Right hindlimb (tissue), 1 donor: ENCODE measurements at places on chromosomes 7 and 10.

- no peak for DNase-seq
These were observed 26.8 kb downstream of the FAM241B start for GRCh38 chr10:69656742-69657269.

GRCh38 chr7:6259257-6259656, 13.2 kb downstream of the CYTH3 start:
- no peak for DNase-seq

GRCh38 chr10:43594944-43595589, 11.2 kb upstream of the ZNF485 start:
- DNase-seq = no peak

DNA sequence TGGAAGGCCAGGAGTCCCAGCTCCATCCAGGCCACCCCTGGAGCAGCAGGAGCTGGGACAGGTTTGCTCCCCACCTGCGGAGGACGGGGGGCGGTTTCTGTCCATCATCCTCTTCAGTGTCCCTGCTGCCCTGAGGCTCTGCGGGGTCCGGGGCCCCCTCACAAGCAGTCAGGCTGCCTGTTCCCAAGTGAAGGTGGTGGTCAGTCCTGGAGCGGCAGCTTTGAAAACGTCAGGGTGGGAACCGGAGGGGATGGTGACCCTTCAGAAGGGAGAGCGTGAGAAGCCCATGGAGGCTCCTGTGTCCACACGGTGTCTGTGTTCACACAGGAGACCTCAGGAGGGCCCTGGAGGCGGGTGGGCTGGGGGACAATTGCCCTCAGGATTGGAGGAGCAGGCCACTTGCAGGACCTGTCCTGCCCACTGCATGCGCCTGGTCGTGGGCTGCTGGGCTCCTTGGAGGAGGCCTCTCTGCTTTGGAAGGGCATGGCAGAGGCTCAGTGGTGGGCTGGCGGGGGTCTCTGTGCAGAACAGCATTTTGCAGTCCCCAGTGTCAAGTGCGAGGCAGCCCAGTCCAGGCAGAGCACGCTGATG, 49.3 kb upstream of the INPP5A start:
- no peak for DNase-seq

GRCh38 chr10:20446561-20447193, 450.4 kb downstream of the NEBL start:
- DNase-seq = no peak

DNA sequence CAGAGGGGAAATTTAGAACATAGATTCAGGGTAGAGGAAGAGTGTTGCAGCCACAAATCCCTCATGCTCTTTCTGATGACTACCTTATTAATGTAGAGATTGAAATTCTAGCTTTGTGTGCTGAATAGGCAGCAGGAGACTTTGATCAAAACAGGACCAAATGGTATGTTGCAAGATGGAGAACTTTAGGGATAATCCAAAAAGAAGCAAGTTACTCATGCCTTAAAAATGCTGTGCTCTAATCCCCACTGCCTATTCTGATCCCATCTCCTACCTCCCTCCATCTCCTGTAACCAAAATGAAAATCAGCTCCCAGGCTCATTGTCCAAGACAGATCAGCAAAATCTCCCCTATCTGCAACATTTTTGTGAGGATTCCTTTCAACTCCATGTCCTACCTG, 31.3 kb downstream of the CH25H start:
- no peak for DNase-seq

DNA sequence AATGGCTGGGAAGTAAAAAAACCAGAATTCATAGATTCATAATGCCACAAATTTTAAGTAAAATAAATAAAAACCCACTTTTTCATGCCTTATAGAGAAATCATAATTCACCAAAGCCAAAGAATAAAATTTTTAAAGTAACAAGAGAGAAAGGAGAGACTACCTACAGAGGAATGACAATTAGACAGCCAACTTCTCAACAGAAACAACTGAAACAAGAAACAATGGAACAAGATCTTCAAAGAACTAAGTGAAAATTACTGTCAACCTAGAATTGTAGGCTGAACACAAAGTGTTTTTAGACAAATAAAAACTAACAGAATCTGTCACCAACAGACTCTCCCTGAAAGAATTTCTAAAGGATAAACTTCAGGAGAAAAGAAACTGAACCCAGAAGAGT, 15.6 kb upstream of the KCNMA1 start:
- DNase-seq = no peak
